ENCODE measurements at places on chromosomes 11 and 22.

DNA sequence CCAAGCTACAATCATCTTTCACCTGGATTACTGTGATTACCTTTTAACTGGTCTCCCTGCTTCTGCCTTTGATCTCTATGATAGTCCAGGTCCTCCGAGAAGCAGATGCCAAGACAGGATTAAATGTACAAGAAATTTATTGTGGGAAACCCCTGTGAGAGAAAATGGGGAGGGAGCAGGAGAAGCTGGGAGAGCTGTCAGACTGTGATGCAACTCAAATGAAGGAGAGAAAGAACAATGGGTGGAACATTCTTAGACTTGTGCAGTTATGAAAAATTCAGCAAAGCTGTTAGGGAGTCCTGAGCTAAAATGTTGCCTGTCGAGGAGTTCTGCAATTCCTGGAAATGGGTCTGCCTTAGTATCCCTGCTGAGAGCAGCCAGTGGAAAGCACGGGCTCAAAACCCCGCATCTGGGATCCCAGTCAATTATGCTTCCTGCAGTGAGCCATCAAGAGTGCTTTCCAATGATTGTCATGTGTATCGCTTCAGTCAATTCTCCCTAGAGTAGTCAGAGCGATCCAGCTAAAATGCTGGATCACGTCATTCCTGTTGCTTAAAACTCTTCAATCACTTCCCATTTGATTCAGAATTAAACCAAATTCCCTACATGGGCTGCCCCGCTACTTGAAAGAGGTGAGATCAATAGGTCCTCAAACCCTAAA, 16.5 kb upstream of the CSTF3 start:
- no peak for DNase-seq

DNA sequence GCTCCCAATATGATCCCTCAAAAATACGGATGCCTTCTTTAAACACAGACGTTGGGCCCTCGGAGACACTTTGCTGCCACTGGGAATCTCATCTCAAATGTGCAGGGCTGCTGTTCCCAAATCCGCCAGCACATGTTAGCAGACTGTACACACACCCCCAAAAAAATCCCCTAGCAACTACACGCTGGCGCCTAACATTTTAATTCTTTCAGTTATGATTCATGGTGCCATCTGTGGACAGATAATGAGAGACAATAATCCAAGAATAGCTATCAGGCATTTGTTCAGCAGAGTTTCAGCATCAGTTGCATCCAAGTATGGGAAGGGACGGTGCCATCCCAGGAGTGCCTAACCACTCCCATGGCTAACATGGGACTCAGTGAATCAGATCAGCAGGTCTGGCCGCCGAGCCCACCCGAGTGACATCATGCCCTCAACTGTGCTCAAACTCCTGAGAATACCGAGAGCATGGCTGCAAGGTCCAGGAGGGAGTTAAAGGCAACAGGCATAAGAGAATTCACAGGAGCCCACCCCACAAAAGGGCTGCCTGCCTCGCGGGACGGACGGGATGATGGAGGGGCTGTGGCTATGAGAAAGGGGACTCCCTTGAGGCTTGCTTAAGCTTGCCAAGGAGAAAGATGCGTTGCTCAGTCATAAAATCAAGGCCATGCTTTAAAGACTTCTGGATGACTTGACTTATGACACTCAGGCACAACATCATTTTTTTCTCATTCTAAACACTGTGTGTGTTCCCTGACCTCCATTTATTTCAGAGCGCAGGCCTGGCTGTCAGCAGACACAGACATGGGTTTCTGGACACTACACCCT, 337.0 kb downstream of the SHANK2 start:
- no peak for DNase-seq

DNA sequence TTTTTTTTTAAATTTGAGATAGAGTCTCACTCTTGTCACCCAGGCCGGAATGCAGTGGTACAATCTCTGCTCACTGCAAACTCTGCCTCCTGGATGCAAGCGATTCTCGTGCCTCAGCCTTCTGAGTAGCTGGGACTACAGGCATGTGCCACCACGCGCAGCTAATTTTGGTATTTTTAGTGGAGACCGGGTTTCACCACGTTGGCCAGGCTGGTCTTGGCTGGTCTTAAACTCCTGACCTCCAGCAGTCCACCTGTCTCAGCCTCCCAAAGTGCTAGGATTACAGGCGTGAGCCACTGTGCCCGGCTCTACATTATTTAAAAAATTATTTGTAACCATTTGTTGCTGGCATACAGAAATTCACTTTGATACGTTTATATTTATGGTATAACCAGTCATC, 18.6 kb downstream of the EP300 start:
- no peak for DNase-seq

- peak; percentile 73 for DNase-seq
Measured at GRCh38 chr22:19109198-19110063, 12.8 kb downstream of the DGCR2 start.

DNA sequence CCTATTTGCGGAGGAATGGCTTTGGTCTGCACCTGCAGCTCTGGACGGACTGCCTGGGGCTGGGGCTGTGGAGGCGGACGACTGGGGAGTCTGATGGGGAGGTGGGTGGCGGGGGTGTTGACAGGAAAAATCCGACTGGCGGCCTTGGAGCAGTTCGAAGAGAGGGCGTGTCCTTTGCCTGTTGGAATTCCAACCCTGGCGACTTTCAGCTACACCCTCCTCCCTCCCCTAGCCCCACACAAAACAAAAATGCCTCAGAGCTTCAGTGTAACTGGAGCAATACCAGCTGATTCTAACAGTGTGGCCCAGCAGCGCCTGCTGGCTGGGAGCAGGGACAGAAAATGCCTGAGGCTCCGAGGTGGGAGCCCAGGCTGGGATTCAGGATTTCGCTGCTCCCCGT, 85.4 kb downstream of the ATXN10 start:
- DNase-seq: no peak

DNA sequence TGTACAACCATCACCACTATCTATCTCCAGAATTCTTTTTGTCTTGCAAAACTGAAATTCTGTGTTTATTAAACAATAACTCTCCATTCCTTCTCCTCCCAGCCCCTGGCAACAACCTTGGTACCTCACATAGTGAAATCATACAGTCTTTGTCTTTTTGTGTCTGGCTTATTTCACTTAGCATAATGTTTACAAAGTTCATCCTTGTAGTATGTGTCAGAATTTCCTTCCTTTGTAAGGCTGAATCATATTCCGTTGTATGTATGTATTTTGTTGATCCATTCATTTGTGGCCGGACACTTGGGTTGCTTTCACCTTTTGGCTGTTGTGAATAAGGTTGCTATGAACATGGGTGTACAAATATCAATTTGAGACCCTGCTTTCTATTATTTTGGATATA, 243.7 kb upstream of the TBCEL start:
- DNase-seq: no peak

- no peak for DNase-seq
Measured at GRCh38 chr11:127042445-127042844, 41.9 kb upstream of the KIRREL3 start.

DNA sequence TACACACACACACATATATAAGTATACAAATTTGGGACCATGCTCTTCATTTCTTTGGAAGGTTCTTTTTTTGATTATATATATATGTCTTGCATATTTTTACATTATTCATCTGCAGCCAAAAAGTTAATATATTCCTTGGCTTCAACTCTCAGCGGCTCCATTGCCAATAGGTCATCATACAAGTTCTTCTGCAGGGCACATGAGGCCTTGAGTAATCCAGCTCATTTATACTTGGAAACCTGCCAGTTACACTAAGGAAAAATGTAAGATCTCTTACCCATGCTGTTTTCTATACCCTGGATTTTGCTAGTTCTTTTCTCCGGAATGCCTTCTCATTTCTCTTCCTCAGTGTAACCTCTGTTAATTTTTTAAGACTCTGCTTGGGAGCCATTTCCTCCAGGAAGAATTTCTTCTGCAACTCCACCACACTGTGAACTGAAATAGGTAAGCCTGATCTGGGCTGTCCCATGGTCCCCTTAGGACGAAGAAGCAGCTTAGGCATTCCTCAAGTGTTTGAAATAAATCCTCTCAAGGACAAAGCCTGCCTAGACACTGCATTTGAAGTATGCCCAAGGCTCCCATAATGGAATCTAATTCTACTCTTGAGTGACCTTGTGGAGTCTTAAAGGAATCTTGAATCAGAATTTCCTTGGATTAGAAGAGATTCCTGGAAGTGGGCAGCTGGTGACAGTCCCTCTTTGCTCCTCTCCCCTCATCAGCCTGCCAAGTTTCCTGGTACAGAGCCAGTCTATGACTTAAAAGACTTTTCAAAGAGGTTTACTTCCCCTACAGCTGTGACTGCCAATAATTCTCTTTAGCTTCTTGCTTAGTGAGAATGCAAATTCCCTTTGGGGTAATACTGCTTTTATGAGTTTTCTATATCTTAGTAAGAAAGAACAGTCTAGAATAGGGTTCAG, 182.8 kb downstream of the C11orf87 start:
- DNase-seq: no peak

GRCh38 chr22:31753005-31753633, 700 bp upstream of the DEPDC5 start:
- no peak for DNase-seq
